ENCODE measurements at places on chromosomes 3 and 15.

DNA sequence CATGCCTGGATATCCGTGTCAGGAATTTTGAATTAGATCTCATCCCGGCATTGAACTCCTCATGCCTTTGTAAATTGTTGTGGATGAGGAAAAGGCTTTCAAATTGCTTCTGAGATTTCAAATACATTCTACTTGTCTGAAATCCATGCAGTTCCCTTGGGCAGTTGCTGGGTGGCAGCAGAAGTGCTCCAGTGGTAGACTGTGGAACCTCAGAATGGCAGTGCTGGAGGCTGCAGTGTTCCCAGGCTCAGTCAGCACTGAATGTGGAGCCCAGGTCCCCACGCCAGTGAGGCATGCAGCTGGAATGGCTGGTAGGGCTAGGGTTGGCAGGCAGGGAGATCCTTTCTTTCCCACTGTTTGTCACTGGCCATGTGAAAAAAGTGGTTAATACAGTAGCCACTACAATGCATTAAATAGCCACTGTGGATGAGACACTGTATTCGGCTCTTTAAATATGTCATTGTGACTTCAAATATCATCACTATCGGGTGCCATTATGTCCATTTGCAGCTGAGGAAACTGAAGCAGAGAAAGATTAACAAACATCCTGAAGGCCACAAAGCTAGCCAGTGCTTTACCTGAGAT lies 98.6 kb downstream of the TPRG1 start:
- peak; percentile 68 for DNase-seq

DNA sequence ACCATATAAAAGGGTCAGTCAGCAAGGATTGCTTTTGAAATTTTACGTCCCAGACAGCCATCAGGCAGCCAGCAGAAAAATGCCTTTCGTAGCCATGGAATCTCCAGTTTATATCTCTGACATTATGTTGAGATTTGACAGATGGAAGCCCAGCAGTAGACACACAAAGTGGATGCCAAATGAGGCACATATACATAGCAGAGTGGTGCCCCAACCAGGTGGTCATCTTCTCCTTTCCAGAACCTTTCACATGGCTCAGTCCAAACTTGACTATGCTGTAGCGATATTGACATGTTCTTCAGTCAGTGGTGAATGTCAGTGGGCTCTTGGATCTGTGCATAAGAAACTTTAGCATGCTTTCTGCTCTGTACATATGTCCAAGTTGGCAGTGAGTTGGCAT lies 123.3 kb upstream of the GBE1 start:
- DNase-seq: no peak

- no peak for DNase-seq
Measured at GRCh38 chr3:14388201-14388600, 14.2 kb upstream of the SLC6A6 start.

DNA sequence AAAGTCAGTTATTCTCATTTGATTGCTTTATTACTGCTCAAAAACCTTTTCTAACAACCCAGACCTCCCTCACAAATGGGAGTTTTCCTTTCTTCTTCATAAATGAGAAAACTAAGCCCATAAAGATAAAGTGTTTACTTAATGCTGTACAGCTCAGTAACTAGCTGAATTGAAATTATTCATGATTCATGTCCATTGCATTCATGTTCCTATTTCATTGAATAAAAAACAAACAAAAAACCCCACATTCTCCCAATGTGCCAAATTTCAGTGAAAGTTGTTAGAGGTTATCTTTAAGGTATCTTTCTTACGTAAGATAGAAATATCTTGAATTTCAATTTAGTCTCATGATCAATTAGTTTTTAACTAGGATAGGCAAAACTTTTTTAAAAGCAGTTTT lies 2.8 kb downstream of the PLSCR2 start:
- no peak for DNase-seq

DNA sequence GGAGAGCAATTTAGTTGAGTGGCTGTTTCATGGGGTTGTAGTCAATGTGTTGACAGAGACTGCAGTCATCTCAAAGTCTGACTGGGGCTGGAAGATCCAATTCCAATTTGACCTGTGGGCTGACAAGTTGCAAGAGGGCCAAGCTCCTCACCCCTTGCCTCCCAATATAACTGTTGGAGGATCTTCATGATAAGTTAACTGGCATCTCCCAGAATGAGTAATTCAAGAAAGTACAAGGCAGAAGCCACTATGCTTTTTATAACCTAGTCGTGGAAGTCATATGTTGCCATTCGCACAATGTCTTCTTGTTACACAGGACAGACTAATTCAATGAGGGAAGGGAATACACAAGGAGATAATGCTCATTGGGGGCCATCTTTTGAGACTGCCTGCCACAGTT lies 29.1 kb downstream of the GPR15 start:
- no peak for DNase-seq

DNA sequence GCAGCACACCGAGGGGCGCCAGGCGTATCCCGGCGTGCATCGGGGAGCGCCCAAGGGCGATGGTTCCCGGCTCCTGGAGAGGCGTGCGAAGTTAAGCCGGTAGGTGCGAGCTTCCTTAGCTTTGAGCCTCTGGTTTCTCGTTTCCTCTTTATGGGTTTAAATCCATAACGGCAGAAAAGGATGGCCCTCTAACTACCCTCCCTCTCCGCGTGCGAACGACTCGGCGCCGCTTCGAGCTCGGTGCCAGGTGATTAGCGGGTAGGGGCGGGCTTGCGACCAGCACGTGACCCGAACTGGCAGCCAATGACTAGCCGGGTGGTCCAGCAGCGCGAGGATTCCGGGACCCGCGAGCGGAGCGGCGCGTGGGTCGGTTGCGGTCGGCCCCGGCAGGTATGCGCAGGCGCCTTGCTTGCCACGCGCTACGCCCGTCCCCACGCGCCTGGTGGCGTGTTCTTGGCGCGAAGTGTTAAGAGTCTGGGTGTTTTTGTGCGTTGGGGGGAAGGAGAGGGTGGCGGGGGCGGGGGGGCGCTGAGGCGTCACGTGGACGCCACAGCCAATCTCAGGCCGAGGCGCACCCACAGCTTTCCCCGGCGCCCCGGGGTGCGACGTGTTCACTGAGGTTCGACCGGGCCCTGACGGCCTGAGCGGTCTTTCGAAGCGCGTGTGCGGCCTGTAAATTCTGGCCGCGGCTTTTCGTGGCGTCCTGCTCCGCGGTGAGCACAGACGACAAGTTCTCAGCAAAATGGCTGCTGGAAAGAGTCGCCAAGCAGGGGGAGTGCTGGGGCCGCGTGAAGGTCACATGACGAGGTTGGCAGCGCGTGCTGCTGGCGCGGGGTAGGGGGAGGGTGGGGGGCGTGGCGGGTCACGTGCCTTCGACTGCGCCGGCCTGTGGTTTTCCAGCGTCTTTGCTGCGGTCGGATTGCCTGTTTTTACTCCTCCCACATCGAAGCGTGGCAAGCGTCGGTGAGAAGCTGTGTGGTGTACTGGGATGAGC lies 38.7 kb upstream of the MGA start:
- peak; percentile 73 for DNase-seq

- DNase-seq: no peak
Measured at GRCh38 chr3:99409961-99410360, 228.4 kb upstream of the COL8A1 start.

- no peak for DNase-seq
Measured at GRCh38 chr15:88833731-88834100, 30.5 kb downstream of the ACAN start.

DNA sequence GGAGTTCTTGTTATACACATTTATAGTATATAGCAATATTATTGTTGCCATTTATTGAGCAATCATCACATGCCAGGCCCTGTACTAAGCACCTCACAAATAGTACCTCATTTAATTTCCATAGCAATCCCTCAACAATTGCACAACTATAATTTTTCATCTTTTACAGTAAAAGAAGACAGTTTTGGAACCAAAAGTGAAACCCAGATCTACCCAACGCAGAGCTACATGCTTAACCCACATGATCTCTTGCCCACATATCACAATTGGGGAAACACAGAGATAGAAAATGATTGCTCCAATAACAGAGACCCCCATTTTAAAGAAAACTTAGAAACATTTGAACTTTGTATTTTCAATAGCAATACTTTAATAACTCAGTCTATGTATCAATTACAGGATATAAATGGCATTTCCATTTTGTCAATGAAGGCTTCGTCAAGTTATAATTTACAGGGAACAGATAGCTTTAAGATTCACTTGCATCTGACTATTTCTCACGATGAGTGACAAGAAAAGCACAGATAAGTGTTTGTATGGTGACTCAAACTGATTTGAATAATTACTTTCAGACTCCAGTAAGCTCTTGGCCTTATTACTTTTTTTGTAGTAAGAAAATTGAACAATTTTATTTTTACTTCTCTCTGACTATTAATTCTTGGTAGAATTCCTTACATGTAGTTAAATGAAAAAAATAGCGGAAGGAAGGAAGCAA lies 38.7 kb upstream of the CCDC50 start:
- no peak for DNase-seq

DNA sequence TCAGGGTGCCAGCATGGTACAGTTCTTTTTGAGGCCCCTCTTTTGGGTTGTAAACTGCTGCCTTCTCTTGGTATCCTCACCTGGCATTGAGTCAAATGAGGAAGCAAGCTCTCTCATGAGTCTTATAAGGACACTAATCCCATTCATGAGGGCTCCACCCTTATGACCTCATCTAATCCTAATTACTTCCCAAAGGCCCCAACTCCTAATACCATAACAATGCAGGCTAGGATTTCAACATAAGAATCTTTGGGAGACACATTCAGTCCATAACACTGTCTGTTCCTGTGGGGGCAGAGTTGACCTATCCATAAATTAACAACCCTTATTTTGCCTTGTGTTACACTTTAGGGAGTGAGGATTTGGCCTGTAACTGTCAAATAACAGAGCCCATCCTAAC lies 278.3 kb downstream of the LRTM1 start:
- DNase-seq: no peak

DNA sequence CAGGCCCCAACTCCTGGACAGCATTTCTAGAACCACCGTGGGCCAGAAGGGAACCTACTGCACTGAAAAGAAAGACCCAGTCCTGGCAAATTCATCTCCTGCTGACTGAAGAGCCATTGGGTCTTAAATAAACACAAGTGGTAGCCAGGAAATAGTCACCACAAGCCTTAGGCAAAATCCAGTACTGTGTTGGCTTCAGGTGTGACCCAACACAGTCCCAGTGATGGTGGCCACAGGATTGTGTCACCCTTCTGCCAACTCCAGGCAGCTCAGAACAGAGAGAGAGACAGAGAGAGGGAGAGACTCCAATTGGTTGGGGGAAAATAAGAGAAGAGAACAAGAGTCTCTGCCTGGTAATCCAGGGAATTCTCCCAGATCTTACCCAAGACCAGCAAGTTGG lies 23.1 kb downstream of the NEDD4 start:
- no peak for DNase-seq

GRCh38 chr3:180403156-180403555 lies 198.8 kb upstream of the TTC14 start:
- DNase-seq: no peak

GRCh38 chr3:37444696-37445095 lies 270.3 kb upstream of the LRRFIP2 start:
- no peak for DNase-seq

GRCh38 chr15:75775296-75776064 lies 62.8 kb upstream of the CSPG4 start:
- no peak for DNase-seq

DNA sequence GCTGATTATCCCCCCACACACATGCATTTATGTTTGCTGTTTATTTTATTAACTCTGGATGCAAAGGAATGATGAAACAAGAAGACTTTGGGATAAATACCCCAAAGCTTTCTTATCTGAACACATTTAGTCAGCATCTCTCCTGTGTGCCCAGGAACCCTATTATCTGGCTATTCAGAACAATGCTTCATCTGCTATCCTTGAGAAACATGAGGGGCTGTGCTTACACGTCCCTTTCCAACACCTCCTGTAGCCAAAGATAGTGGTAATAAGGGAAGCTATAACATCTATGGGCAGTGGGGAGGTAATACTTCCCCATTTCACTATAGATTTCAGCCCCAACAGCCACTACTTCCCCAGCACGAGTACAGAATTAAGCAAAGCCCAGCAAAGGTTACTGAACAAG lies 94.7 kb downstream of the SSR3 start:
- DNase-seq: no peak

DNA sequence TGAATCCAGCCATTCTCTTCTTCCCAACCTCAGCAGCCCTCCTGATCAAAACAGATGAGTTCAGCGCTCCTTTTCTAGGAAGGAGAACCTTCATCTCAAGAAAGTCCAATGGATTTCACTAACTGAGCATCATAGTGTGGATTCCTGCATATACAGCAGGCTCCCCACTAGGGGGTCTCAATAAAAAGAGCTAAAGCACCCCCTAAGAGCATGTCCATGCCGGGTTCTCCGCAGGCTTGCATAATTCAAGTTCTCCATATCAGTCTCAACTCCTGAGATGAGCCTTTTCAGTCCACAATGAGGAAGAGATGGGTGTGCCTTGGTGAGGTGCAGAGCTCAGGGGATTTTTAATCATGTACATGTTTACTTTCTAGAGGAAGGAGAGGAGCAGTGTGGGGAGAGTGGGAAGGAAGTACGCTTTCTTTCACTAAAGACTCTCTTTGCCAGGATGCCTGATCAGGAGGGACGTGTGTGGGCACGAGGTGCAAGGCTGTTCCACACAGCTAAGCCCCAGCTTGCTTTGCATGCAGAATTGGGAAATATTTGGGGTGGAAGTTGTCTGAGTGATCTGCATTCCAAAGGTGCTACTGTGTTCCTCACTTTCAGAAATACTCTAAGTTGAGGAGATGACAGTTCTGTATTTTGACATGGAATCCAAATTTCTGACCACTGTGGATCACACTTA lies 563.5 kb downstream of the OCA2 start:
- no peak for DNase-seq
